Mesenteric fat pad (tissue), 1 donor: ENCODE measurements at places on chromosomes 13 and 19. TPM values are rescaled to one million over a fixed set of nuclear protein-coding genes. Genes with fewer than 3 reads are reported as not detected.

GRCh38 chr19:38389957-38390924 lies 1.7 kb downstream of the SPRED3 start:
- DNase-seq, result no peak

DNA sequence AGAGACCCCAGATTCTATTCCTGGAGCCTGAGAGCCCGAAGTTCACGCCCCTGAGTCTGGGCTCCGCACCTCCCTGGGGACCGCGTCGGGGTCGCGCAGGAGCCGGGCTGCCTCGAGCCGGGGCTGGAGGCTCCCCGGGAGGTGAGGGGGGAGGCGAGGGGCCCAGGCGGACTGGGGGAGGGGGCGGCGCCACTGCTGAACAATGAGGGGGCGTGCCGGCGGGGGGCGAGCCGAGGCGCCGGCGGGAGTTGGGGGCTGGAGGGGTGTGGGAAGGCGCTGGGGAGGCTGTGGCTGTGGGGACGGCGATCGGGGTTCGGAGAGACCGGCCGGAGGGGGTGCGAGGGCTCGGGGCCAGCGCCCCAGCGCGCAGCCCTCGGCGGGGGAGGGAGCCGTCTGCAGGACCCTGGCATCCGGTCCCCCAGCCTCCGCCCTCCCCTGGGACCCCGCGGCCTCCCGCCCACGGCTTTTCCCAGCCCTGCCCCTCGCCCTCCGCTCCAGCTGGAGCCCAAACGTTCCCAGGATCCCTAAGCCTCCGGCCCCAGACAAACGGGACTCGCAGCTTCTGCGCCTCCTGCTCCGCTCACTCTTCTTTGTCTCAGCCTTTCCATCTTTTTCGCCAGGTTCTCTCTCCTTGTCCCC lies 922 bp downstream of the PLEKHG2 start:
- no peak for DNase-seq

The MCF2L gene
- total RNA-seq, result 97.6 TPM

GRCh38 chr19:57886046-57886445 lies 2.8 kb downstream of the ZNF814 start:
- DNase-seq, result no peak

DNA sequence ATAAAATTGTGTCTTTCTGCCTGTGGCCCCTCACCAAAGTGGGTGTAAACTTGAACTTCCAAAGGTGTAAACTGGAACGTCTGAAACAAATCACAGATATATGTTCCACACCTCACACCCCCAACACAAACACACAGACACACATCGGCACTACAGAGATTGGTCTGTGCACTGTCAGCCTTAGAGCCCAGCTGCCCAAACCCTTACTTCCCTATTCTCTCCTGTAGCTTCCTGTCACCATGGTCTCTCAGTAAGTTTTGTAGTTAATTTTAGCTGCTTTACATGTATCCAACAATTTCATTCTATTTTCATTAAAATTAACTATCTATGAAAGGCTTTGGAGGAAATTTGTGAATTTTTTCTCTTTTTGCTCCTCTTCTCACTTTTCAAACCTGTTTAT lies 5.4 kb downstream of the TM9SF2 start:
- DNase-seq, result no peak

DNA sequence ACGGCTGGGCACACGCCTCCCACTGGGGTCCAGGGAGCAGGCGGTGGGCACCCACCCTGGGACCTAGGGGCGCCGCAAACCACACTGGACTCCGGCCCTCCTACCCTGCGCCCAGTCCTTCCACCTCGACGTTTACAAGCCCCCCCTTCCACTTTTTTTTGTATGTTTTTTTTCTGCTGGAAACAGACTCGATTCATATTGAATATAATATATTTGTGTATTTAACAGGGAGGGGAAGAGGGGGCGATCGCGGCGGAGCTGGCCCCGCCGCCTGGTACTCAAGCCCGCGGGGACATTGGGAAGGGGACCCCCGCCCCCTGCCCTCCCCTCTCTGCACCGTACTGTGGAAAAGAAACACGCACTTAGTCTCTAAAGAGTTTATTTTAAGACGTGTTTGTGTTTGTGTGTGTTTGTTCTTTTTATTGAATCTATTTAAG lies 1.6 kb downstream of the JUNB start:
- DNase-seq, result no peak

DNA sequence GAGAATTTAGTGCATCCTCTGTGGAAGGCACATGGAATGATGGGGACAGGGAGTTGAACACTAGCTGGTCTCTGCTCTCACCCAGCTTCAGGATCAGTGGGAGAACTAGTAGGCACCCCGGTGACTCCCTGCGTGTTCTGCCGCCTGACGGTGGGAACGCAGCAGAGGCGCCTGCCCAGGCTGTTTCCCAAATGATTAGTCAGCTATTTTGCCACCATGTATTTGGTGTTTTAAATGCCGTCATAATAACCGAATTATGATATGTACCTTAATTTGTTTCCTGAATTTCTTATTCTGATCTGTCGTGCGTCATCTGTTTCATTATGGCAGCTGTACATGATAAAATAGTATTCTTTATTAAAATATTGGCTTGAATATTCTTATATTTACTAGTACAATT lies 115.9 kb upstream of the GJB6 start:
- DNase-seq, result no peak

- no peak for DNase-seq
Measured at GRCh38 chr19:14830702-14831101, 4.3 kb downstream of the OR7A5 start.

GRCh38 chr19:38656171-38656981 lies 8.9 kb downstream of the ACTN4 start:
- DNase-seq, result no peak

DNA sequence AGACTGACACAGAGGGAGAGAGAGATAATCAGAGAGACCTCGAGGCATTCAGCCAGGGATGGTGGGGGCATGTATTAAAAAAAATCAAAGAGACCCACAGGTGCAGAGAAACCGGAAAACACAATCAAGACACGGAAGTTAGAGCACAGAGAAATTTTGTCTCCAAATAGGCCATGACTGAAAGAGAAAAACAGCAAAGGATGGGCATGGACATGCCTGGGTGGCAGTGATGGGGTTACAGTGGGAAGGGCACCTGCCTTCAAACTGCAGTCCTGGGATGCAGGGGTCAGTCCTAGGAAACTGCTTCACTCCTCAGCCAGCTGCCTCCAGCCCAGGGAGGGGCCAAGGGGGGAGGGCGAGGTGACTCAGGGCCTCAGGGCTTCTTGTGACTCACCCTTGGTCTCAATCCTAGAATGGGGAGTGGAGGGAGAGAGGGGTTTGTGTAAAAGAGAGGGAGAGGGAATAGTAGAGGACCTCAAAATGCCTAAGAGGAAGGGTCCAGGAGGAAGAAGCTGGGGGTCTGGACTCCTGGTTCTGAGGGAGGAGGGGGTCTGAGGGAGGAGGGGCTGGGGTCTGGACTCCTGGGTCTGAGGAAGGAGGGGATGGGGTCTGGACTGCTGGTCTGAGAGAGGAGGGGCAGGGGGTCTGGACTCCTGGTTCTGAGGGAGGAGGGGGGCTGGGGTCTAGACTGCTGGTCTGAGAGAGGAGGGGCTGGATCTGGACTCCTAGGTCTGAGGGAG lies 3.6 kb upstream of the KCNN4 start:
- DNase-seq, result no peak

- no peak for DNase-seq
Measured at GRCh38 chr13:100517135-100517534, 71.5 kb downstream of the GGACT start.

The IZUMO4 gene
- total RNA-seq, result 2.4 TPM
